Frontal cortex (tissue), 4 donors: ENCODE measurements at places on chromosomes 3 and 15. TPM values are rescaled to one million over a fixed set of nuclear protein-coding genes. Genes with fewer than 3 reads are reported as not detected.

The LRRC34 gene
- 5.3 TPM for total RNA-seq

The DCUN1D1 gene
- 60.3 TPM for total RNA-seq

The SERINC4 gene
- 0.41 TPM for total RNA-seq

DNA sequence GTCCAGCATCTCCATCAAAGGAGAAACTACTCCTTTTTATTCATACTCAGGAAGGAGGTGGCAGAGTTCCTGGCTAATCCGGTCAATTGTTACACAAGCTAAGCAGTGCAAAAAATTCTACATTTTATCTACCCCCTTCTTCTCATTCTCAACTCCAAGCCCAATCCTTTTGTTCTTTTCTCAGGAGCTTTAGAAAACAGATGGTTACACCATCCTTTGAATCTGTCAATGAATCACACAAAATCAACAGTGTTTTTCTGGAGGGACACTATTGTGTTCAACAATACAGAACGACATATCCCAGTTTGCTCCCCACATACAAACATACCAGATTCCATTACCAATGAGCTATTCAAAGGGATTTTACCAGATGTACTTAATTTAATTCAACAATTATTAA is 362.1 kb downstream of the MAGI1 start:
- no peak for DNase-seq

GRCh38 chr3:177177749-177178221 is 19.5 kb downstream of the TBL1XR1 start:
- no peak for DNase-seq

DNA sequence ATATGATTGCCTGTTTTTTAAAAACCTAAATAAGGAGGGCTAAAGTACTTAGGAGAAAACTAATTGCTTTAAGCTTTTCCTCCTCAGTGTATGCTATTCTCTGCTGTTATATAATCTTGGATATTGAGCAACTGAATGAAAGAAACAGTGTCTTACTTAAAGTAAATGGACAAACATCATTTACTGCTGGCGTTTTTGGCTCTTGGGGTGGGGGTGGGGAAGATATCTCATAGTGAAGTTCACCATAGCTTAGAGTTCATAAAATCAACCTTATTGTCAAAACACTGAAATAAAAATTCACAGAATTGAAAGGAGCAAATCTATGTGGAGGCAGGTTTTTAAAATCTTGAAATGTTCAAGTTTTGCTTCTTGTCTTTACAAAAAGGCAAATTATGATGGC is 256.4 kb upstream of the SOX2 start:
- DNase-seq, result no peak

- no peak for DNase-seq
Observed at GRCh38 chr15:35867356-35867755, 321.4 kb upstream of the DPH6 start.

GRCh38 chr3:183485585-183485984 is 57.2 kb upstream of the MCF2L2 start:
- DNase-seq, result no peak

DNA sequence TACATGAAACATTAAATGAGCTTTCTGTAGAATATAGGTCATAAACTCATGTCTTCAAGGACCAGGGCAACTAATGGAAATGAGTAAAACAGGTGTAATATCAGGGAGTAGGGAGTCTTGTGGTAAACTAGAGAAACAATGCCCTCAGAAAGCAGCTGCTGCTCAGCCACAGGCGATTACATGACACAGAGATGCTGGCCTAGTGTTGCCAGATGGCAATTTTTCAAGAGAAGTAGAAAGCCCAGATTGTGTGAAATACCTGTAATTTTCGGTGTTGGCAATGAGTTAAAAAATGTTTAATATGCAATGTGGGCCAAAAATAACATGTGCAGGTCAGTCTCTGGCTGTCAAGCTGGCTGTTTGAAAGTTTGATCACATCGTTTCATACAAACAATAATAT is 23.4 kb downstream of the NCEH1 start:
- DNase-seq, result no peak
